Non-pigmented ciliary epithelial cell (primary cell): ENCODE measurements at places on chromosomes 1 and 21.
A peak's percentile ranks its signal among the peaks of the same experiment; 100 is the strongest.

DNA sequence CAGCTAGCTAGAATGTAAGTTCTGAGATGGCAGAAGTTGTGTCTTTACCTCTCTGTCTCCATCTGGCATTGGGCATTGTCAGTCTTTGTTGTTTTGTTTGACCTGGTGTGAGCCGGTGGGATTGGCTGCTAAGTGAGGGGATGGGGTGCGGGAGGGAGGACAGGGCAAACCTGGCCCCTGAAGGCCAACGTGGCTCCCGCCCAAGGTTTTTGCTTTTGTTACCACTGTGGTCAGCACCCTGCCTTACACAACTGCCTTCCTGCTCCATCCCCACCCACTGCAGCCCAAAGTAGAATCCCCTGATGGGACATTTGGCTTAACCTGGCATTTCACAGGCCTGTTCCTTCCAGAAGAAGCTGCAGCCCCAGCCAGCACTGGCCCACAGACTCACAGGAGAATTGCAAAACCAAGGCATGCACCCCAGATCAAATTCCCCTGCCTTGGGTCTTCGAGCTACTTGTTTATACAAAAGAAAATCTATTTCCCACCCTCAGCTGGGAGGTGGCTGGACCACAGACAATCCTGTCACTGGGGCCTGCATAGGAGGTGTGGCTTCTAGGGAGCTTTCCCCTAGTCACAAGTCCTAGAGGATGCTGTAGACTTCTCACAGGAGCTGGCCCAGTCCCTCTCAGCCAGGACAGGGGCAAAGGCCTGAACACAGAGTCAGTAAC lies 147.5 kb downstream of the TRABD2B start:
- no peak for DNase-seq

- DNase-seq = no peak
Observed at GRCh38 chr1:167829868-167830267, 84.1 kb downstream of the ADCY10 start.

- DNase-seq = no peak
Observed at GRCh38 chr1:93537924-93538323, 90.0 kb downstream of the FNBP1L start.

DNA sequence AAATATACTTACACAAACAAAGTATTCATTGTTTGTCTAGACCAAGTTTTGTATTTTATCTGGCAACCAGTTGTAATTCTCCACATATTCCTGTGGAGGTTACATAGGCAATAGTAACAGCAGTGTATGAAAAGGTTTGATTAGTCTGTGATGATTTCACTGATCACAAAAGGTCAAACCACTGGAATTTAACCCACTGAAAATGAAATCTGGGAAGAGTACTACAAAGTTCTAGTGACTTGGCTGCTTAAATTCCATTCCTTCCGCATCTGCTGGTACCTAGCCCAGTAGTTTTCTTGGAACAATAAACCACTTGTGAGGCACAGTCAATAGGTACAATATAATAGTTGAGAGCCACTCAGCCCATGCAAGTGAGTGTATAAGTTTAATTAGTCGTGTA lies 205.4 kb downstream of the NFIA start:
- DNase-seq = peak; percentile 86
